ENCODE measurements at places on chromosomes 4 and X.
A peak's percentile ranks its signal among the peaks of the same experiment; 100 is the strongest.

- DNase-seq: no peak
These were observed 688.3 kb upstream of the DIAPH2 start for GRCh38 chrX:95996294-95996693.

DNA sequence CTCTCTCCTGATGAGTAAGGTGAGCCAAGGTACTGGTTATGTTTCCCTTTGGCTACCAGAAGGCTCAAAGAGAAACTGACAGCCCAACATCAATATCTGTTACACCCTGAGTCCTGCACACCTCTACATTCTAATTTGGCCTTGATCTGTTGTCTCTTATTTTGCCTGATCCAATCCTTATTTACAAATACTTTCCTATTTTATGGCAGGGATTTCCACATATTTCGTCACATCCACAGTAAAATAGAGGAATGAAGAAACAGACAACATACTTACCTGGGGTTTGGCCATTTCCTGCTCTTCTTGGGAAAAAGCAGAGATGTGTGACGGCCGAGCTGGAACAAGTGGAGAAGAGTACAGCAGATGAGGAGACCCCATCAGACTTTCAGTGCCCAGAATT lies 1.5 kb downstream of the ZNF182 start:
- DNase-seq: no peak

DNA sequence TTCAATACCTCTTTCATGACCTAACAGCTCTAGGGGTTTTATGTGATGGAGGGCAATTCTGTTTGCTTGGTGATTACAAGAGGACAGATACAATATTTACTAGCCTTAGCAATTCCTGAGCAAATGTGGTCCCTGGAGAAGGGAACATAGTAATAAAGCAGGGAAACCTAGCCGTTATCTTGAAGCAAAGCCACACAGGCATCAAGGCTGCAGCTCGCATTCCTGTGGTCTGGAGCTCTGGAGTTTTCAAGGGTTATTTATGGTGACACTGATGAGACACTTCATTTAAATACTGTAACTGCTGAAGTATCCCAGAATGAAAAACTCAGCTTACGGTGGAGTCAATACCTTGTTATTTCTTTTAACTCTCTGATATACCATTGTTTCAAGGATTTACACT lies 66.8 kb downstream of the AFF2 start:
- no peak for DNase-seq

- peak; percentile 11 for DNase-seq
These were observed 149.7 kb downstream of the RRAGB start for GRCh38 chrX:55867181-55867651.

- DNase-seq: no peak
These were observed 124.8 kb downstream of the SNCA start for GRCh38 chr4:89712141-89712540.

DNA sequence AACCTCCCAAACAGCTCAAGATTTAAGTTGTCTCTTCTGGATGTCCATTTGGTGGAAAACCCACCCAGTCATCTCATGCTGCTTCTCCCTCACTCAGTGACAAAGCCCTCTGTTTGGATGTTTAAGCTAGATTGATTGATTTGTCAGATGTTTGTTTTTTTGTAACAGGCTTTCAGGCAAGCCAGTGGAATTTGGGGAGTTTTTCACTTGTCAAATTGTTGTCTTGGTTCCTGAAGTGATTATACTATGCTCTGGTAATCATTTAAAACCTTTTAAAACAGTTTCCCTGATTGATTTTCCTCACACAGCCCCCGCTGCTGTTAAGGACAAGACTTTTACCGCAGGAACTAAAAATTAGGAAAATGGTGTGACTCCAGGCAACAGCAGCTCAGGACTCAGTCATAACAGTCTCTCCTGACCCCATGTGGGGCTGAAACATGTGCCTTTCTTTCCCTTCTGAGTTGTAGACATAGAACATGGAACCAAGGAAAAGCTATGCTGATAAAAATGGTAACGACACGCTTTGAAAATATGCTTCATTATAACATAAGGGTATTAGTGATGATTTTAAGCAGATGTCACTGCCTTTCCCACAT lies 40.8 kb upstream of the SETD7 start:
- DNase-seq: no peak

GRCh38 chrX:135421932-135422809 lies at the start of gene SMIM10L2A:
Gene SMIM10L2A (plus strand): TSS chrX:135421944. CDS start chrX:135422132, 188 bp downstream.
- peak; percentile 17 for DNase-seq

GRCh38 chrX:130121505-130121800 lies 11.2 kb upstream of the ELF4 start:
- no peak for DNase-seq

GRCh38 chr4:85637778-85638177 lies 162.8 kb downstream of the ARHGAP24 start:
- no peak for DNase-seq

DNA sequence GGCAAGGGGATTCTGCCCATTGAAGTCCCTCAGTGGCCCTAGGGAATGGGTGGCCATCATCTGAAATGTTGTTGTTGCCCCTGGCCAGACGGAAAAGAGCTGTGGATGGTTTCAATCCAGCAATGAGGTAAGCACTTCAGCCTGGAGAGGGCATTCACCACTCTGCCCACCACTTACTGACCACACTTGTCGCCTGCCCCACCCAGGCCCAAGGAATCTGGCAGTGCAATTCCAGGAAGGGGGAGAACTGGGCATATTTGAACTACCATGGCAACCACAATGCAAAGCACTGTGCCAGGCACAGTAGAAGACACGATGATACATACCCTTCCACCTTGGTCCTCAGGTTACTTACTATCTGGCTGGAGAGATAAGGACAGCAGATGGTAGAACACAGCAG lies 161.6 kb downstream of the PDGFRA start:
- DNase-seq: no peak

- no peak for DNase-seq
These were observed 109.6 kb upstream of the ACSL4 start for GRCh38 chrX:109842611-109843010.

DNA sequence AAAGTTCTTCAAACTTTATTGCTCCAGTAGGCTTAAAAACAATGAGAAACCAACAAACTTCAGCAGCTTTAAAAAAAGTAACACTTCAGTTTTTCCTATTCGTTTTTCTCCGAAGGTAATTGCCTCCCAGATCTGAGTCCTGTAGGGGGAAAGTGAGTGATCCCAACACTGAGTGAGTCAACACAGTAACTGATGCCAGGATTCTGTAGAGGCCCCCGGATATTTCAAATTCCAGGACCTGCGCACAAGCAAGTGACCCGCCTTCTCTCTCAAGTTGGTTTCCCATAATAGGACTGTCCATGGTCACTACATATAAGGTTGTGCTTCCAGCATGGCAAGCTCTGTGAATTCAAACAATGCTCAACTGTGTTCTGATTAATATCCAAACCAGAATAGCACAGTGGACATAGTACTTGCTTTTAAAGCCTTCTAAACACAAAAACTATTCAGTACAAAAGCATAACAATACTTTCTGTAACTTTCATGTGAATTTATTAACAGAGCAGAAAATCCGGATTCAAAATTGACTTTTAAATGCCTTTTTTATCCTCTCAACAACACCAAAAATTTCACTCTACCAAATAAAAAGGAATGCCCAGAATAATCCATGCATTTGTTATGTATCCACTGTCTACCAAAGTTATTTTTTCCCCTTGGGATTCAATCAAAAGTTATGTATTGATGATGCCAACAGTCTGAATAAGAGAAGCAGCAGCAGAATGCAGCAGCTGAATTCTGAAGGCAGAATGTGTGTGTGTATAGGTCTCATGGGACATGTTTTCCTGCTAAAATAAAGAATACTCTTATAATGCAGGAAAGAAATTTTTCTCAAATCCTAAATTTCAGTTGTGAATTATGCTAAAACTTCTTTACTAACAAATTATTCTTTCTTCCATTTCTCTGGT lies at the start of gene DMD:
Gene DMD (minus strand): TSS at position 194 of the 905 bp plus-strand sequence. CDS start 237 bp downstream, outside the sequence.
- DNase-seq: no peak

GRCh38 chr4:182318256-182318655 lies 75.1 kb downstream of the TENM3 start:
- DNase-seq: no peak

DNA sequence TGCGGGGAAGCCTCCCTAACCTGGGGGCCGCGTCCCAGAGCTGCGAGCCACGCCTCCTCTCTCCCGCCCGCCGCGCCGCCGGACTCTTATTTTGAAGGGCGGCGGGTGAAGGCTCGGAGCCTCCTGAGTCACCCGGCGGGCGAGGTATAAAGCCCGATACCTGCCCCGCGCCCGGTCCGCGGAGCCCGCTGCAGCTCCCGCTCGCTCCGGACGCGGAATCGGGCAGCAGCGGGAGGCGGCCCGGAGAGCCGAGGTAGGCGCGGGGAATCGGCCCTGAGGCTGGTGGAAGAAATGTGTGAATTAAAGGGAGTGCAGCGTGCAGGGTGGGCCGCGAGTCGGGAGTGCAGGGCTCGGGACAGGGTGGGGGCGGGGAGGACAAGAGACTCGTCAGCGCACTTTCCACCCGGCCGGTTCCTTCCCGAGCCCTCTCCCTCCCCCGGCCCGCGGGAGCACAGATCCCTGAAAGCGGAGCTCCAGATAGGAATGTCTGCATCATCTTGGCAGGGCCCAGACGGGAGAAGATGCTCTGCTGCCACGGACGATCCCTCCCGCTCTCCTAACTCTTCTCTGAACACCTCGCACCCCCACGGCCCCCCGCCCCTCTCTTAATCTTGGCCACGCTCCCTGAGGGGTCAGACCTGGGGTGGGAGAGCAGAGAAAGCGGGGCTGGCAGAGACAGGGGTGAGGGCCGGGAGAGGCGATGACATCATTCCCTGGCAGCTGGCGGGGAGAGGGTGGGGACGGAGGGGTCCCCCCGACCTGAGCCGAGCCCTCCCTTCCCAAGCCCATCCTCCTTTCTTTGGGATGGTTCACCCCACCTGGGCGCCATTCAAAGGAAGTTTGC lies 177.9 kb downstream of the CBR4 start:
- peak; percentile 30 for DNase-seq

DNA sequence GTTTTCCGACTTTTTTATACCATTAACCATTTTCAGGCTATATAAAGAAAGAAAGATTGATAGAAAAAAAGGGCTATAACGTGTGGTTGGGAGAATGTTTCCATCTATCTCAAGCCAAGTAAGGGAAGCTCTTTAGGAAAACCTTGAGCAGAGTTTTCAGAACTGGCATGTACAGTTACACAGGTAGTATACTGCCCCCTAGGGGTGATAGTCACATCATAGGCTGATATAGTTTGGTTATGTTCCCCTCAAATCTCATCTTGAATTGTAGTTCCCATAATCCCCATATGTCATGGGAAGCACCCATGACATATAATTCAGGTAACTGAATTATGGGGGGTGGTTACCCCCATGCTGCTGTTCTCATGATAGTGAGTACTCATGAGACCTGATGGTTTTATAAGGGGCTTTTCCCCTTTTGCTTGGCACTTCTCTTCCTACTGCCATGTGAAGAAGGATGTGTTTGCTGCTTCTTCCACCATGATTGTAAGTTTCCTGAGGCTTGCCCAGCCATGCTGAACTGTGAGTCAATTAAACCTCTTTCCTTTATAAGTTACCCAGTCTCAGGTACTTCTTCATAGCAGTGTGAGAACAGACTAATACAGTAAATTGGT lies 186.8 kb downstream of the TMA16 start:
- peak; percentile 70 for DNase-seq
